ENCODE measurements at places on chromosomes 2 and 18.
A peak's percentile ranks its signal among the peaks of the same experiment; 100 is the strongest.

DNA sequence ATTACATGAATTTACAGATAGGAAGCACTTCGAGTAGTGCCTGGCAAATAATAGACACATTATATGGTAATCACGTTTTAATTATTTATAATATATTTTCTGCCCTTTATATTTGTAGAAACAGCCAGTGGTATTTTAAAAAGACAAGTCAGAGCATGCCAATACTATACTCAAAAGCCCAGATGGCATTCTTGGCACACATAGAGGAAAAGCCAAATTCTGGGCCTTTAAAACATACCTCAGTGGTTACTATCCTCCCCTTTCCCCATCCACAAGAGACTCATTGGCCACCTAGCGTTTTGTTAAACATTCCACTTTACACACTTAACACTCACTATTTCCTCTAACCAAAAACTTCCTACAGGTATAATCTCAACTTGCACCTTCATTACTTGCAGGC lies 63.3 kb upstream of the ZNF804A start:
- no peak for DNase-seq

GRCh38 chr18:6521803-6522418 lies 107.2 kb upstream of the L3MBTL4 start:
- peak; percentile 50 for DNase-seq

- no peak for DNase-seq
Measured at GRCh38 chr2:5150871-5151270, 541.3 kb upstream of the SOX11 start.

- peak; percentile 35 for DNase-seq
Measured at GRCh38 chr2:20145497-20146193, 79.3 kb downstream of the SDC1 start.

GRCh38 chr2:183001948-183002347 lies 36.3 kb downstream of the NCKAP1 start:
- no peak for DNase-seq

DNA sequence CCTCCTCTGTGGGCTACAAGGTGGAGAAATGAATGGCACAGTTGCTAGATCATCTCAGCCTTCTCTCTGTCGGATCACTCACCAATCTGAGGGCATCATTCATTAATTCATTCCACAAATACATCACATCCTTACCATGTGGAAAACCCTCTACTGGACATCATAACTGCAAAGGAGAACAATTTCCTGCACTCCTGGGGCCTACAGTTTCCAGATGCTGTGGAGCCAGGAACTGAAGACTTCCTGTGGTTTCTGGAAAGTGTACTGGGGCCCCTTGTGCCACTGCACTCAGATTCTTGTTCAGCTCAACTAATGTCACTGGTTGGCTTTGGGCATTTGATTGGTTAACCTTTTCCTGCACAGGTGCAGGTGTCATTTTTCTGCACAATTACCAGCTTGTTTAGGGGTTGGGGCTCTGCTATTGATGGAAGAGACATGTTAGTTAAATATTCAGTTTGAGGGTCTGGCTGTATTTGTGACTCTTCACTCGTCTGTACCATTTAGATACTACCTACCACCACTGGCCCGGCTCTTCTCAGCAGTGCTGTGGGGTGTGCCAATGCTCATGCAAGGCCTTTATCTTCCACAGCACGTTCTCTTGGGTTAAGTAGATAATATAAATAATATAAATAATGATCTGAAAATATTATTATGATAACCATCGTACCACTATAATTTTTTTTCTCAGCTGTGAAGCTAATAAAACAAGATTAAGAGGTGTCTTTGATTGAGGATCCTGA lies 427.3 kb downstream of the TSN start:
- DNase-seq, result no peak

- no peak for DNase-seq
Measured at GRCh38 chr2:46909150-46909549, 6.5 kb downstream of the MCFD2 start.

DNA sequence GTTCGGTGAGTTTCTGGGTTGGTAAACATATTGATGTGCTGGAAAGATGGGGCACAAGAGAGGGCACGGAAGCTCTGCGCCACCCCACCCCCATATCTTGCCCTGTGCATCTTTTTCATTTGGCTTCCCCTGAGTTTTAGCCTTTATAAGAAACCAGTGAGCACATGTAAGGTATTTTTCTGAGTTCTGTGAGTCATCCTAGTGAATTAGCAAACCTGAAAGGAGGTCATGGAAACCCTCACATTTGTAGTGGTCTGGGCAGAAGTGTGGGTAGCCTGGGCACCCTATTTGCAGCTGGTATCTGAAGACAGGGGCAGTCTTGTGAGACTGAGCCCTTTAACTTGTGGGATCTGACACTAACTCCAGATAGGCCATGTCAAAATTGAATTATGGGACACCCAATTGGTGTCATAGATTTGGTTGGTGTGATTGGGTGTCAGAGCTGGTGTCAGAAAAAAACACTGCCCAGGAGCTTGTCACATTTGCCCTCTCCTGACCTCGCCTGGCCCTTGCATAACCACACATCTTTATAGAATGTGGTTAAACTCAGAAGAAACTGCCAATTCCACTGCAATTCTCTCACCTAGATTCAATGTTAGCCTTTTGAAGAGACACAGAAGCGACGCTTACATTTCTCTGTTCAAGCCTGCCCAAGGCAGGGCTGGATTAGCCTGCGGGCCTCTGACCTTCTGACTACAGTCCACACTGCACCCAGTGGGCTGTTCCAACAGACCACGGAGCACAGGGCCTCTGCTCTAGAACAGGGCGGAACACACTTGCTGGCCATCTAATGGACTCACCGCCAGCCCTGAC lies 12.0 kb upstream of the GALM start:
- no peak for DNase-seq

DNA sequence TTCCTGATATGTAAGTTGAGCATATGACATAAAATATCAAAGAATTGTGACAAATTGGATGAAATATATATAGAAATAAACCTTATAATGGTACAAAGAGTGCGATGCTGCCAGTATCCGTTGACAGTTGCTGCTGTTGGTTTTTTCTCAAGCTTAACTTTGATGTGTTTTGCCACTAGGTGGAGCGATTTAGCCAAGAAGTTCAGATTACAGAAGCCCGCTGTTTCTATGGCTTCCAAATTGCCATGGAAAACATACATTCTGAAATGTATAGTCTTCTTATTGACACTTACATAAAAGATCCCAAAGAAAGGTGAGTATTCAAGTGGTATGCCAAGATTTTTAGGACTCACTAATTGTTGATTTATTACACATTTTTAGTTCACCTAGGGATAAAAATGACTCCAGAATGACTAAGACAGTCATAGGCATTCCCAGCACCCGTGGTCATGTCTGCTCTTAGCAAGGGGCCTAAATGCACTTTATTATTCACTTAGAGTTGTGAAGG lies 2.1 kb downstream of the RRM2 start:
- peak; percentile 31 for DNase-seq

All from transverse colon (tissue), 4 donors.